Body of pancreas (tissue), 4 donors: ENCODE measurements at places on chromosomes 13 and 19.
A peak's percentile ranks its signal among the peaks of the same experiment; 100 is the strongest.

GRCh38 chr13:62035981-62036380, 620.3 kb upstream of the PCDH20 start:
- no peak for DNase-seq

DNA sequence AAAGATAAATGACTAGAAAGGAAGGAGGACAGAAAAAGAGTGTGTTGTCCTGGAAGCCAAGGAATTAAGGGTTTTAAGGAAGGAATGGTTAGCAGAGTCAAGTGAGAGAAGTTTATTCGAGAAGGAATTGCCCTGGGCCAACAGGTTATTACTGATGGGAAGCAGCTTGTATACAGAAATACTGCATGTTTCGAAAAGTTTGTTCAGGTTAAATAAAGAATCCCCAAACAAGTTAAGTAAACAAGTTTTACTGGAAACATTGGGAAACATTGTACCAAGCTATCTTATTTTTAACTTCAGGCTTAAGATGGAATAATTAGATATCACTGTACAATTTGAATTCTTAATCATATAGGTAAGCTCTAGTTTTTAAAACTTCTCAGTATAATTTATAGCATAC, 28.2 kb upstream of the FBXL3 start:
- DNase-seq, result no peak

GRCh38 chr13:59587971-59588716, 575.6 kb downstream of the DIAPH3 start:
- DNase-seq, result no peak

DNA sequence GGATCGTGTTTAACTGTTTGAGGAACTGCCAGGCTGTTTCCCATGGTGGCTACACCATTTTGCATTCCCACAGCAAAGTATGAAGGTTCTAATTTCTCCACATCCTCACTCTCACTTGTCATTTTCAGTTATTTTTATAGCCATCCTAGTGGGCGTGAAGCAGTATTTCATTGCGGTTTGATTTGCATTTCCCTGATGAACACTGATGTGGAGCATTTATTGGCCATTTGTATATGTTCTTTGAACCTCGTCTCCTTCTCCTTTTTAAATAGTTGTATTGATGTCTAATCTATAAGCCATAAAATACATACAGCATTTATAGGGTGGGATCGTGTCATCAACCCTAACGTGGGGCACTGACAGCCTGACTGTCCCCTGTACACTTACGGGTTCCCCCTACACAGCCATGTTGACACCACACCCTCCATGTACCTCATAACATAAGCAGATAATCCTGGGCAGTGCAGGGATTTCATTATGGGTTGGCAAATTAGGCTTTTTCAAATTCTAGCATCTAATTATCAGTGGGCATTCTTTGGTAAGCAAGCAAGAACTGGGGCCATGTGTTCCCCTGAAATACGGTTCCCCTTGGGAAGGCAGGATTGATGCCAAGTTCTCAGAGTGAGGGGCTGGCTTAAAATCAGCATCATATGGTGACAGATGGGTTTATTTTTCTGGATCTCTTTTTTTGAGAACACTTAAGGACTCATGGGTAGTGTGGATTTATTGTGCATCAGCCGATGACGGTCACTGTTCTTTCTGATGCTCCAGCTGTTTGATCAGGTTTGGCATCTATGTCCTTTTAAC, 11.6 kb upstream of the ZBTB45 start:
- DNase-seq, result no peak

DNA sequence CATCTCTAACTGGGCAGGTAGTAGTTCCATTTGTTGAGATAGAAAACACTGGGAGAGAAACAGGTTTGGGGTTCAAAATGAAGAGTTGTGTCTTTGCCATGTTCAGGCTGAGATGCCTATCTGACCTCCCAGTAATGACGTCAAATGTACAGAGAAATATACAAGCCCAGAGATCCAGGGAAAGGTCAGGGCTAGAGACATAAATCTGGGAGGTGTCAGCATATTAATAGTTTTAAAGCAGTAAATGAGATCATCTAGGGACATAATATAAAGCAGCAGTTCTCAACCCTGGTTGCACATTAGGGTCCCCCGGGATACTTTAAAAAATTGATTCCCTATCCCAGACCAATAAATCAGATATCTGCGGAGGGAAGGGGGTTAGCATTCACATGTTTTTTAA, 501.5 kb downstream of the UQCRFS1 start:
- DNase-seq, result no peak

DNA sequence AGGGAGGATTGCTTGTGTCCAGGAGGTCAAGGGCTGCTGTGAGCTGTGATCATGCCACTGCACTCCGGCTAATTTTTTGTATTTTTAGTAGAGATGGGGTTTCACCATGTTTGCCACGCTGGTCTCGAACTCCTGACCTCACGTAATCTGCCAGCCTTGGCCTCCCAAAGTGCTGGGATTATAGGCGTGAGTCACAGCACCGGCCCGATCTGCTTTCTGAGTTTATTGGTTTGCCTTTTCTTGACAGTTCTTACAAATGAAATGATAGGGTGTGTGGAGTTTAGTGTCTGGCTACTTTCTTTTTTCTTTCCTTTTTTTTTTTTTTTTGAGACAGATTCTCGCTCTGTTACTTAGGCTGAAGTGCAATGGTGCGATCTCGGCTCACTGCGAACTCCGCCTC, 848 bp downstream of the C19orf44 start:
- no peak for DNase-seq

DNA sequence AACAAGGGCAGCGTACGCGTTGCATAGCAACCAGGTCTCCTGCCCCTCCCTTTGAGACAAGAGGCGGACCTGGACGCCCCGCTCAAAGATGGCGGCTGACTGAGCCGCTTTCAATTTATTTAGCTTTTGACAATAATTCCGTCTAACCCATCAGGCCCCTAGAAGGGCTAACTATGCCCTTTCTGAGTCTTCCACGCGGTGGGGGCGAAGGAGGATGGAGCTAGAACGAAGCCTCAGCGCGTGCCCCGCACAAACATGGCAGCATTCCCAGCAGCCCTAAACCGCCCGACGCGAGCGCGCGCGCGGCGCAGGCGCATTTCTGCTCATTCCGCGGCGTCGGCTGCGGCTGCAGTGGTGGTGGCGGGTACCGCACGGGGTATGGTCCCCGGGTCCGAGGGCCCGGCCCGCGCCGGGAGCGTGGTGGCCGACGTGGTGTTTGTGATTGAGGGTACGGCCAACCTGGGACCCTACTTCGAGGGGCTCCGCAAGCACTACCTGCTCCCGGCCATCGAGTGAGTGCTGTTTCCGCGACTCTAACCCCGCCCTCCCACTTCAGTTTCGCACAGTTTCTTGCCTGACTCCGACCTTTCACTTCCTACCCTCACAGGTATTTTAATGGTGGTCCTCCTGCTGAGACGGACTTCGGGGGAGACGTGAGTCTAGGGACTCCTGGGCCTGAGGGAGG, at the start of gene MED25:
MED25 (plus strand) TSS at position 326 of the 685 bp plus-strand sequence; CDS start at position 379, 53 bp downstream.
- DNase-seq, result peak; percentile 85

- no peak for DNase-seq
Measured at GRCh38 chr13:27037171-27037570, 134.4 kb downstream of the USP12 start.
